ENCODE measurements at places on chromosomes 4 and X.

GRCh38 chr4:172050911-172051310 lies 237.7 kb downstream of the GALNTL6 start:
- no peak for DNase-seq

- DNase-seq = no peak
These were observed 15.8 kb upstream of the UBE2K start for GRCh38 chr4:39682138-39682537.

DNA sequence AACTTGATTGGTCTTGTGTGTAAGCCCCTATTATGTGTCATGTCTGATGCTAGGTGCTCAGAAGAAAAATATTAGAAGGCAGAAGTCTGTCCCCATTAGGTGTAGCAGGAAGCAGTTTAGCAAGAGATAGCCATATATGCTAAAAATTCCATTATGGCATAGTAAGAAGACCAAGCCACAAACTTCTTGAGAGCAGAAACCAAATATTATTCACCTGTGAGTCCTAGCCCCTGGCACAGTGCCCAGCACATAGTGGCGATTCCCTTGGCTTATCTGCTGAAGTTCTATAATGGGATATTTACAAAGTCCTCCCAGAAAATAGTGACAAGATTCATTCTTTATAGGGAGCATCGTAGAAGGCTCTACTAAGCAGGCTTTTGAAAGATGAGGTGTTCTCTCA lies 174.4 kb downstream of the RAB28 start:
- no peak for DNase-seq

DNA sequence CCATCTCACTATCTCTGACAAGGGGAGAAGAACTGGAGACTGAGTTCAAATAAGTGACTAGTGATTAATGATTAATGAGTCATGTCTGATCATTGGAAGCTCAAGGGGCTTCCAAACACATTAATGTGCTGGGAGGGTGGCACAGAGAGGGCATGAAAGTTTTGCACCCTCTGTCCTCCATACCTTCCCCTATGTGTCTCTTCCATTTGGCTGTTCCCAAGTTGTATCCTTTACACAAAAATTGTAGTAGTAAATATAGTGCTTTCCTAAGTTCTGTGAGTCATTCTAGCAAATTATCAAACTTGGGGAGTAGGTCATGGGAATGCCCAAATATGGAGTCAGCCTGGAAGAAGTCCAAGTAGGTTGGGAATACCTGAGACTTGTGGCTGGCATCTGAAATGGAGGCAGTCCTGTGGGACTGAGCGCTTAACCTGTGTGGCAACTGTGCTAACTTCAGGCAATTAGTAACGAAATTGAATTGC lies 4.1 kb upstream of the FAM200B start:
- no peak for DNase-seq

All from GM12892 (cell line).